ENCODE measurements at places on chromosomes 6 and 20. TPM values are rescaled to one million over a fixed set of nuclear protein-coding genes. Genes with fewer than 3 reads are reported as not detected.

Gene RBPJL
- total RNA-seq = not detected

Gene IFNGR1
- 84.0 TPM for total RNA-seq

Gene EDEM2
- total RNA-seq = 79.9 TPM

Gene FILIP1
- 0.35 TPM for total RNA-seq

Gene CD109
- total RNA-seq = 18.0 TPM

Gene XKR7
- not detected for total RNA-seq

Gene GINS1
- total RNA-seq = 3.2 TPM

Gene ERVFRD-1
- total RNA-seq = not detected

Gene ZNF165
- 0.30 TPM for total RNA-seq

Gene APOBEC2
- total RNA-seq = not detected

All from smooth muscle cell of the coronary artery (primary cell).